ENCODE measurements at places on chromosomes 4 and X.
A peak's percentile ranks its signal among the peaks of the same experiment; 100 is the strongest.

DNA sequence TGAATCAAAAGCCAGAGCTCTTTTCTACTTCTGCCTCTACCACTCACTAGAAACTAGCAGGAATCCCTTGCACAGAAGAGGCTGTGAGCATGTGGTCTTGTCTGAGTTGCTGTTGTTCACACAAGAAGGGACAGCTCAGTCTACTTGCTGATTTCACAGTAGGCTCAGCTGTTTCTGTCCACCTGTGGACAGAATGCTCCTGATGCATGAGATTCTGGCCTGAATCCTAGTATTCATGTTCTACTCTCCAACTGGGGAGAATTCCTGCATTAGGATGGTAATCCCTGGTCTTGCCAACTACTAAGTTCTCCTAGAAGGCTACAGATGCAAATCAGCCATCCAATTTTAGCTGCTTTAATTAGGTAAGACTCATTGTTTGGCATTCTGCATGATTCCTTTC is 112.8 kb downstream of the PPA2 start:
- no peak for DNase-seq

- DNase-seq, result no peak
These were observed 20.1 kb upstream of the ADRA2C start for GRCh38 chr4:3745886-3746656.

GRCh38 chrX:7446815-7447214 is 298.9 kb upstream of the PUDP start:
- no peak for DNase-seq

GRCh38 chr4:187550256-187550950 is 445.2 kb upstream of the ZFP42 start:
- peak; percentile 52 for DNase-seq

GRCh38 chr4:184193556-184194525 is 23.8 kb downstream of the ENPP6 start:
- DNase-seq, result no peak

GRCh38 chrX:52556741-52557140 is 39.9 kb upstream of the XAGE1B start:
- DNase-seq, result no peak
